ENCODE measurements at places on chromosomes 7 and 10.
A peak's percentile ranks its signal among the peaks of the same experiment; 100 is the strongest.

- no peak for DNase-seq
Measured at GRCh38 chr10:131909014-131909808, 8.4 kb downstream of the PPP2R2D start.

DNA sequence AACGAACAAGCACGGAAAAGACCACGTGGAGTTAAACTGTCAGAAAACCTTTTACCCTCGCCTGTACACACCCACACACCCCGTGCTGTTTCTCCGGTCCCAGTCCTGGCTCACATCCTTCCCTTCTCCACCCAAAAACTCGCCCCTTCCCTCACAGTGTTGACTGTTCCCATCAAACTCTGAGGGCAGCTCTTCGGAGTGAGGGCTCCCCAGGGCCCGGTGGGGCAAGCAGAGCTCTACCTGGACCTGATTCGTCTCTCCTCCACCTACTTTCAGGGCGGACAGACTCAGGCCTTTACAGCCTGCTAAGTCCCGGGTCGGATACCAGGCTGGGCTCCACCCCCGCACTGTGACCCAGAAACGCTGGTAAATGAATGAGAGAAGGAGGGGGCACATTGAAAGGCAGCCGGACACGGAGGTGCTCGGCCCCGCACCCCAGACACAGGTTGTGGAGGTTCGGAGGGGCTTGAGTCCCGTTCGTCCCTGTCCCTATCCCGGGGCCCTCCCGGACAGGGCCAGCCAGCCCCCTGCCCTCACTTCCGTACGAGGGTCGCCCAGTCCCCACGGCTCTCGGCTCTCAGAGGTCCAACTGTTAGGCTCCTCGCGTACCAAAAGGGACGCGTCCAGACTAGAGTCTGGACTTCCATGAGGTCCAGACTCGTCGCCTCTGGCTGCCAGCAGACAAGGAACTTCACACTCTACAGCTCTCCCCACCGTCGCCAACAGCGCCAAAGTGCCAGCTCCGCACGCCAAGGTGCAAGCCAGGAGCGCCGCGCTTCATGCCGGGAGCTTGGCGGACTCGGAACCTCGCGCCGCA is 31.7 kb upstream of the ASL start:
- DNase-seq: peak; percentile 23

- DNase-seq: no peak
Measured at GRCh38 chr10:124654686-124655085, 89.5 kb downstream of the FAM53B start.

GRCh38 chr10:66786709-66787108 is 139.1 kb upstream of the LRRTM3 start:
- DNase-seq: peak; percentile 20

- peak; percentile 62 for DNase-seq
Measured at GRCh38 chr7:123749537-123749857, 694 bp upstream of the WASL start.

Measured in fibroblast of upper back skin (primary cell).